ENCODE measurements at places on chromosomes 1 and 21.

DNA sequence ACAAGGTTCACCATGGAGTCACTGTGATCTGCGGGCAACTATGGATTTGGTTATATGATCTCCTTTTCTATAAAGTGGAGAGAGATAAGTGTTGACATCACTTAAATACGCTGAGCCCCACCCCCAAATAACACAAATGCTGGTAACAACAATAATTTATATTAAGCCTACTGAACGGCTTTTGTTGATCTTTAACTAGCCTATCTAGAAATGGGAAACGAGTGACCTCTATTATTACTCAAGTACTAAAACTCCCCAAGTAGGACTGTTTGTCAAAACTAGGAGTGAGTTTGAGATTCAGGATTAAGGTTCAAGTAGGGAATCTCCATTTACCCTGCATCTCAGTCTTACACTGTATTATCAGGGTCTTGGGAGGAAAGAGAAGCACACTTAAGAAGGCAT lies 52.2 kb downstream of the MAP3K7CL start:
- DNase-seq, result no peak

DNA sequence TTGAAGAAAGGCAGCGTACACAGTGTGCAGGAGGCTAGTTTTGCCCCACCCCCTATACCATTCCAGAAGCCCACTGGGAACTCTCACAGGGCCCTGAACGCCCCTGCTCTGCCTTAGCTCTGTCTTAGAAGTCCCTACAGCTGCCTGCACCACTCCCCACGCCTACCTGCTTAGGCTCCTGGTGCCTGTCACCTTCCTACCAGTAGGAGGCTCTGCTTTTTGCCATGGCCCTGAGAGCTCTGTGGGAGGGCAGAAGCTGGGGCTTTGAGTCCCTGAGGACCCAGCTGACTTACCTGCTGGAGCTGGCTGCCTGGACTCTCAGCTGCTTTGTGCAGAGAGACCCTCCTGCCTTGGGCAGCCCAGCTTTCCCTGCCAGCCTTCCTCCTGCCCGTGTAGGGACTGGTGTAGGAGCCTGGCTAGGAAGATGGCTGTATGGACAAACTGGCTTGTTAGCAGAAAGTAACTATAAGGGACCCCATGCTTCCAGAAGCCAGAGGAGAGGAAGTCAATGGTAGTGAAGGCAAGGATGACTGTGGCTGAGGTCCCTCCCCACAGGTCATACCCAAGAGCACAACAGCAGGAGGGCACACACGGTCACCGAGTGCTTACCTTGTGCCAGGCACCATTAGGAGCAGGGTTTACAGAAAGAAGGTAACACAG lies 9.8 kb upstream of the CELSR2 start:
- no peak for DNase-seq

GRCh38 chr1:181313466-181313865 lies 169.9 kb upstream of the CACNA1E start:
- no peak for DNase-seq

GRCh38 chr21:43854773-43855633 lies 10.0 kb upstream of the AGPAT3 start:
- DNase-seq, result no peak

DNA sequence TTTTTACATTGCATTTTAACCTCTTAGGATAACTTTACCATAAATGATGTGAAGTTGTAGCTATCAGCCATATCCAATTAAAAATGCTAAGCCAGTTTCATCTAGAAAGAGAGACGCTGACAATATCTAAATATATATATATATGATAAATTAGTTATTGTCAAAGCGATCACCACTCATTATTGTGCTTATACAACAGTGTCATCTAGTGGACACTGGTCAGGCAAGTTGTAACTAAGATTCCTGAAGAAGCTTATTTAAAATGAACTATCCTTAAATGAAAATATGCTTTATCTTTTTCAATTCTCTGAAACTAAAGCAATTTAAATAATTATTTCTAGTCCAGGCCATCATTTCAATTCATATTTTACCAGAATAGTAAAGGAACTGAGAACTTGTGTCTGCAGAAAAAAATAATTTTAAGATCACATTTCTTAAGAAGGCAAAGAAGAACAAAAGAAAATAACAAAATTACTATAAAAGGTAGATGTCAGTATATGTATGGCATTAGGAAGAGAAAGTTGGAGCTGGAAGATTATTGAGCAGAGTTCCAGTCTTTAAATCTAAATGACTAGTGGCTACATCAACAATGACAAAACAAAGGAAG lies 193.3 kb upstream of the SNX7 start:
- DNase-seq, result no peak

DNA sequence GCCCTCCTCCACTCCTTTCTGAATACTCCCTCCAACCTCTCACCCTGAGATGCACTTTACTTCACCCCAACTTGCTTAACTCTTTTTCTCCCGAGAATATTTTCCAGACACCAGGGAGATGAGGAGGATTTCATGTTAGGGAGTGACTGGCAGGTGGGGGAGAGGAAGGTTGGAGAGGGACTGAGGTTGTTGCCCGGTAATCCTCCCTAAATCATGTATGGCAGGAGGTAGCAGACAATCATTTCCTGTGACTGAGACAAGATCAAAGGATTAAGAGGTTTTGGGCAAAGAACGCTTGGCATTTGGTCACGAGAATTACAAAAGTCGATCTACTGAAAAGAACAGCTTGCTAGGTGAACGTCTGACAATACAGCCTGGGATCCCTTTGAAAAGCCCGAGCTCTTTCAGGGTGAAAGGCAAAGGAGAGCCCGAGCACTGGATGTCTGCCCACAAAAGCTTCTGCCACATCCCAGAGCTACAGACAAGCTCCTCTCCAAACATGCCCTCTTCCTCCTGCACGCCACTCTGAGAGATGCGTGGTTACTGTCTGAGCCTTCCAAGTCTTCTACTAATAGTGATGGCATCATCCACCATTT lies 154.1 kb downstream of the DAB1 start:
- DNase-seq, result no peak

DNA sequence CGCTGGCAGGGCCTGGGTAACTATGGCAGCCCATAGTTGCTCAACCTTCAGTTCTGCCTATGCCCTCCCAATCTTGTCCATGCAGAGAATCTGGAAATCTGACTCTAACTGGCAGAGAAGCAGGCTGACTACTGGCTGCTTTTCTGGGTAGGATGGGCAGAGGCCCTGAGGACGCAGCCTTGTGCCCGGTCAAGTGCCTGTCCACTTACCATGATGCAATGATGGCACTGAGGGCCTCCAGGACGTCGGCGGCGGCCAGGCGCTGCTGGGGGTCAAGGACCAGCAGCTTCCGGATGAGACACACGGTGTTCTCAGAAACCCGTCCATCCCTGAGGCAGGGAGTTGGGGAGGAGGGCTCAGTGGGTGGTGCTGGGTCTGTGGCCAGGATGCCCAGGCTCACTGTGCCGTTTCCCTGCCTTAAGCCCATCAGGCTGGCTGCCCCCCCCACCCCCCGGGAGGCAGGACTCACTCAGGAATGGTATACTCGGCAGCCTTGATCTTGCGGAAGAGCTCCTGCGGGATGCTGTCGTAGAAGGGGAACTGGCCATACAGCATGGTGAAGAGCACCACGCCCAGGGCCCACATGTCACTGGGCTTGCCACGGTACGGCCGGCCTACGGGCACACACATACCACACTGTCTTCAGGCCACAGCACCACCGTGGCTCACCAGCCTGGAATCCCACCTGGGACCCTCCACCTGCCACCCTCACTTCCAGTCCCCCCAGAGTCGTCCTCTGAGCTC lies 20.4 kb upstream of the EVA1B start:
- DNase-seq, result no peak

DNA sequence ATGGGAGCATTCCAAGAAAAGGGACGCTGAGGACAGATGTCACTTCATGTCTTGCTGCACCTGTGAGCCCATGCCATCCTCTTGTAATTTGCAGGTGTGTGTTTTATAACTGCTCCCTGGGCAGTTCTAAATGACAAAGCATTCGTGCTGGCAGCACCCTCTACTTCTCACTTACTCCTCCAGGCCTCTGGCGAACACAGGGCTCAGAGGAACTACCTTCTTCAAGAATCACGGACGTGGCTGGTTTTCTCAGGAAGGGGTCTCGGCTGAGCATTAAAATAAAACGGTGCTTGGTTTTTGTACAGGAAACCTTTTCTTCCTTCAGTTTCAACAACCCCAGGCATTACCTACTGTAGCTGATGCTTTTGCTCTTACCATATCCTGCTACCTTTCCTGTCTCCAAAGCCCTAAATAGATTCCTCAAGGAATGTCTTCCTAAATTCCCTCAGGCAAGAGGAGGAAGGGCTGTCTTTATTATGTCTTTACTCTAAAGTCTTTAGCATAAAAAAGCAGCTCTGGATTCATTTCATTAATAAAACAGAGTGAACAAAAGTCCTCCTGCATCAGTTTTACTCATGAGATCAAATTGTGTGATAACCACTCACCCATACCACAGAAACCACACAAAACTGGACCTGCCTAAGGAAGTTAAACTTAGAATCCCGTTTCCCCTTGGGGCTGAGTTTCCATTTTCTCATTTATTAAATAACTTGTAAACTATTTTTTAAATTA lies 79.0 kb upstream of the MAP10 start:
- no peak for DNase-seq

GRCh38 chr1:30908696-30909364 lies at the start of gene SDC3:
Gene SDC3 (minus strand): TSS chr1:30908758. CDS start chr1:30908586, 172 bp downstream.
- no peak for DNase-seq

GRCh38 chr1:77361621-77362020 lies 79.8 kb downstream of the AK5 start:
- DNase-seq, result no peak

DNA sequence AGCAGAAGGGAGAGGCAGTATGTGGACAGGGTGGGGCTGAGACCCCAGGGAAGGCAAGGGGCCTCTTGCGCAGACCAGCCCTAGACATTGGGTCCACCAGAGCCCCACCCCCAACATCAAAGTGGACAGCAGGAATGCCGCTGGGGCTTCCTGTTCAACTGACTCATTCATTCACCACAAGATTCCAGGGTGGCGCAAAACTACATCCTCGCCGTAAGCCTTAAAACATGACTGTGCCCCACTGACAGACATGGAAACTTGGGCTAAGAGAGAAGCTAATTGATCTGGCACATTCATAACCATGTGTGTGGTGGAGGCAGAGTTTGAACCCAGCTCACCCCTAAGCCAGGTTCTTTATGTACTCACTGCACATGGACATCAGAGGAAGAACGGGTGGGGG lies 14.0 kb downstream of the COL16A1 start:
- DNase-seq, result no peak

GRCh38 chr1:25140073-25140797 lies 92.1 kb downstream of the SYF2 start:
- DNase-seq, result no peak

GRCh38 chr1:180521474-180522212 lies 19.3 kb upstream of the ACBD6 start:
- DNase-seq, result no peak

DNA sequence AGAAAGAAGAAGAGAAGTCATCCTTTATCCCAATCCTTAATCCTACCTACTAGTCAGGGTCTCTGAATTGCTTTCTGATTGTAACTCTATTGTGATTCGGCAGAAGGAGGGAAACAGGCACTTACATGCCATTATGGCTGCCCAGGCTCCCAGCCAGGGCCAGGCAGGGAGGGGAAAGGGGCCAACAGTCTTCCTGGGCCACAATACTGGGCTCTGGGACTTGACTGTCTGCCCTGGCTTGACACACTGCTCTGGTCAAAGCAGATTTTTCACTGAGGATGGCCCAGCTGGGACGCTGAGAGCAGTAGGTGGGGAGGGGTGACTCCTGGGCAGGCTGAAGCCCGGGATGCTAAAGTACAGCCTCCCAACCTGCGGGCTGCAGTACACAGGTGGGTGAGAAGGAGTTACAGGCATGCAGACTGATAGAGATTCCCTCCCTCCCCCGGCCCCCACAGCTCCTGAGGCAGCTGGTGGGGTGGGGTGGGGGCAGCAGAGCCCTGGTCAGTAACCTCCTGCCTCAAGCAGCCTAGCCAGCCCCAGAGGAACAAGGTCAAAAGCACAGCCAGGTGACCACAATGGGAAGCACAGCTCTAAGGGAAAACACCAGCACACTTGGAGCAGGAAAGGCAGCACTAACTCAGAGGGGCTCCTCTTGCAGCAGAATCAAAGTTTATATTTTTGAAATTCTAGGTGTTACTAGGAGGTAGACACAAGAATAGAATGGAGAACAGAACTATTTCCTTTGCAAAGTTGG lies 25.3 kb downstream of the KCND3 start:
- DNase-seq, result no peak

- no peak for DNase-seq
These were observed 234.5 kb upstream of the HOOK1 start for GRCh38 chr1:59580257-59580656.

DNA sequence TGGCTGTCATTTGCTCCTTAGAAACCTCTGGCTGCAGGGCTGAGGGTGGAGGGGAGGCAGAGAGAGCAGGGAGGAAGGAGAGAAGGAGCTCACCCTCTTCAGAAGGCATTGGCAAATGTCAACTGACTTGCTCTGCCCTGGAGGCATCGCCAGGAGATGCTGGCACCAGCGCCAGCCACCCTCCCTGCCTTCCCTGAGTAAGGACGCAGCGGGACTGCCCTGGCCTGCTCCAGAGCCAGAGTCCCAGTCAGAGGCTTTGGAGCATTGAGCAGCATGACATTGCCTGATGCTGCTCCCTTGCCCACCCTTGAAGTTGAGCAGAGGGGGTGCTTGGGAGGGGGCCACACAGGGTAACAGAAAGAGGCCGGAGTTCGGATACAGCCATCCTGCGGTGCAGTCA lies 62.3 kb downstream of the DISP3 start:
- DNase-seq, result no peak

- DNase-seq, result no peak
These were observed 444.7 kb upstream of the NFIA start for GRCh38 chr1:60637651-60638050.

DNA sequence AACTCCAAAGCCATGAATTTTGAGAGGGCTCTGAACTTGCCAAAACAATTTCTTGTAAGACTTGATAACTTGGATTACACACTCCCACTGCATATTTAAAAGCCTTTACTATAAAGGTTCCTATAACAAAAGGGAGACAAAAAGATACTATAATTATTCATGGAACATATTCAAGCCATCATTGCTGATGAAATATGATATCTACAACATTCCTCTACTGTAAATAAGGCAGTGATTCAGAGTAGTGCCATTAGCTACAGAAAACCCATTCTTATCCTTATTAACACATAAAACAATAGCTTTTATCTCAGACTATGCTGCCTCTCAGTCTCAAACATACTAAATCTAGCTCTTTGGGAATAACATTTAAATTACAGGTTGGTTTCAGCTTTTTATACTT lies 675.5 kb upstream of the CXADR start:
- DNase-seq, result no peak

GRCh38 chr1:243598433-243598832 lies 251.6 kb downstream of the AKT3 start:
- DNase-seq, result no peak

- DNase-seq, result no peak
These were observed 9.3 kb upstream of the FCAMR start for GRCh38 chr1:206979379-206980043.

DNA sequence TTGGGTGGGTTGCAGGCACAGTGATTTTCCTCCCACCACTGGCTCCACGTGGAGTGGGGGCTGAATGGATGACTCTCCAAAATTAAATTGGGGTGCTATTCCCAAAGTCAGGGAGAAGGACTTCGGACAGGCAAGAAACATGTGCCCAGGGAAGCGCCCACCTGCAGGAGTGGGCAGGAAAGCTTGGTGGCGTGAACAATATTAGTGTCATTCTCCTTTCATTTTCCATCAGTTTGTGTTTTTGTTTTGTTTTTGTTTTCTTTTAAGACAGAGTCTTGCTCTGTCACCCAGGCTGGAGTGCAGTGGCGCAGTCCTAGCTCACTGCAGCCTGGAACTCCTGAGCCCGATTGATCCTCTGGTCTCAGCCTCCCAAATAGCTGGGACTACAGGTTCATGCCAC lies 30.1 kb downstream of the TOMM20 start:
- no peak for DNase-seq

Measured in stimulated activated CD4-positive, alpha-beta T cell treated with anti-CD3 and anti-CD28 coated beads, Interleukin-1b, Interleukin-23, amount 100 ng/mL, for 1 hour (primary cell).